Temporal lobe (tissue), 4 donors: ENCODE measurements at places on chromosomes 5 and 9. TPM values are rescaled to one million over a fixed set of nuclear protein-coding genes. Genes with fewer than 3 reads are reported as not detected.

The ADGRV1 gene
- 150 TPM for total RNA-seq

The LHX3 gene
- under 0.01 TPM for total RNA-seq

The TMC1 gene
- total RNA-seq: 0.25 TPM

The ADAMTS13 gene
- total RNA-seq: 2.2 TPM

The N4BP3 gene
- 7.4 TPM for total RNA-seq

The LCN12 gene
- 0.74 TPM for total RNA-seq

The C1QTNF2 gene
- total RNA-seq: 1.7 TPM

The KIF12 gene
- 0.49 TPM for total RNA-seq

The DOCK8 gene
- 3.4 TPM for total RNA-seq

The PCDHA9 gene
- total RNA-seq: 12.3 TPM

The FBP1 gene
- total RNA-seq: not detected

The TNFSF8 gene
- total RNA-seq: 0.49 TPM

The IFNE gene
- total RNA-seq: not detected

The GTF3C4 gene
- total RNA-seq: 25.1 TPM

The DOCK2 gene
- total RNA-seq: 2.0 TPM

The DPH7 gene
- total RNA-seq: 19.4 TPM

The CDKN2A gene
- total RNA-seq: 1.5 TPM

The PPP3R2 gene
- under 0.01 TPM for total RNA-seq

The SLIT3 gene
- 3.0 TPM for total RNA-seq

The SLC45A2 gene
- 0.49 TPM for total RNA-seq

The MEGF9 gene
- 59.5 TPM for total RNA-seq

The RAPGEF6 gene
- 34.4 TPM for total RNA-seq

The FOXD4L4 gene
- total RNA-seq: 0.25 TPM

The MARCHF11 gene
- 1.5 TPM for total RNA-seq
